T-cell (primary cell): ENCODE measurements at places on chromosomes 7 and 10. TPM values are rescaled to one million over a fixed set of nuclear protein-coding genes. Genes with fewer than 3 reads are reported as not detected.

The RELN gene
- total RNA-seq = not detected

The TMEM196 gene
- not detected for total RNA-seq

The FAM25A gene
- not detected for total RNA-seq

The GATA3 gene
- total RNA-seq = 98.1 TPM

The SSBP1 gene
- 96.9 TPM for total RNA-seq

DNA sequence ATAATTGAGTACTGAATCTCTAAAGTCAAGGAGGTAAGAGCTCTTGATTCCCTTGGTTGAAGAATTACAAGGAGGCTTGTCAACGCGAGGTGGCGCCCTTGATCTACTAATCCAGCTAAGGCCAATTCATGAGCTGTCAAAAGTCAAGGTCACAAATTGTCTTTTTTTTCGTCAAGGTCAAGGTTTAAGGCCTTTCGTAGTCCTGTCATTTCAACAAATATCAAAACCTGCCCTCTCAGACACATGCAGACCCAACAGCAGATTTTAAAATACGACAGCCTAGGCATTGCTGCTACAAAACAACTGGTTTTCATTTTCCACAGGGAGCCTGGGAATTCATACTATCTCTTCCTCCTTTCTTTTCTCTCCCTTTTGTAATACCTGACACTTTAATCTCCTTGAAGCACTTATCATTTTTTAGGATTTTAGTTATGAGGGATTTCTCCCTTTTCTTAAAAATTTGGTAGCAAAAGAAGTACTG is 3.6 kb downstream of the HOXA13 start:
- peaks cover 60% of the 10 kb centered on the region for H3K27me3 ChIP-seq
- no peak overlapping the region for H3K27ac ChIP-seq
- H3K36me3 ChIP-seq = no peaks in the 10 kb centered on the region
- H3K4me1 ChIP-seq = peaks cover 3% of the 10 kb centered on the region
- DNase-seq = peak; percentile 62

DNA sequence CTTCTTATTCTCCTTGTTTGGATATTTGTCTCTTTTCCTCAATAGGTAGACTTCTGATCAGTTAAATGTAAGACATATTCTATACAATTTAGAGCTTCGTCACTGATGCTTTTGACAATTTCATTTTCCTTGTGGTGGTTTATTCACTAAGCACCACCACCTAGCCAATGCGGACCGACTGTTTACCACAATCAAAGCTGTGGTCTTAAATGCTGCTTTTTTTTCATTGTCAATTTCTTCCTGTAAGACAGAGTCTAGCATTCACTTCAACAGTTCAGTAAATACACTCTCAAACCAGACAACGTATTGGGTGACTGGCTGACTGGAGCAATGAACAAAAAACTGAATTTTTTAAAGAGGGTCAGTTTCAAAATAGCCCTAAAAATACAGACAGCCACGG is 239.0 kb downstream of the DNAJB6 start:
- peaks cover 22% of the 10 kb centered on the region for H3K27me3 ChIP-seq
- DNase-seq = no peak
- no peaks in the 10 kb centered on the region for H3K4me1 ChIP-seq
- H3K36me3 ChIP-seq = no peaks in the 10 kb centered on the region
- H3K4me3 ChIP-seq = peak overlapping the region; percentile 42

- H3K4me1 ChIP-seq = peaks cover 5% of the 10 kb centered on the region
- H3K27ac ChIP-seq = no peak within 1 kb of the TSS
- peak within 1 kb of the TSS; percentile 72 for H3K4me3 ChIP-seq
- H3K27me3 ChIP-seq = no peaks in the 10 kb centered on the region
- DNase-seq = peak; percentile 47
These were observed at the start of gene CELF2 for GRCh38 chr10:11017570-11018431. CELF2 (plus strand) TSS chr10:11017872; CDS start chr10:11018090, 218 bp downstream.

DNA sequence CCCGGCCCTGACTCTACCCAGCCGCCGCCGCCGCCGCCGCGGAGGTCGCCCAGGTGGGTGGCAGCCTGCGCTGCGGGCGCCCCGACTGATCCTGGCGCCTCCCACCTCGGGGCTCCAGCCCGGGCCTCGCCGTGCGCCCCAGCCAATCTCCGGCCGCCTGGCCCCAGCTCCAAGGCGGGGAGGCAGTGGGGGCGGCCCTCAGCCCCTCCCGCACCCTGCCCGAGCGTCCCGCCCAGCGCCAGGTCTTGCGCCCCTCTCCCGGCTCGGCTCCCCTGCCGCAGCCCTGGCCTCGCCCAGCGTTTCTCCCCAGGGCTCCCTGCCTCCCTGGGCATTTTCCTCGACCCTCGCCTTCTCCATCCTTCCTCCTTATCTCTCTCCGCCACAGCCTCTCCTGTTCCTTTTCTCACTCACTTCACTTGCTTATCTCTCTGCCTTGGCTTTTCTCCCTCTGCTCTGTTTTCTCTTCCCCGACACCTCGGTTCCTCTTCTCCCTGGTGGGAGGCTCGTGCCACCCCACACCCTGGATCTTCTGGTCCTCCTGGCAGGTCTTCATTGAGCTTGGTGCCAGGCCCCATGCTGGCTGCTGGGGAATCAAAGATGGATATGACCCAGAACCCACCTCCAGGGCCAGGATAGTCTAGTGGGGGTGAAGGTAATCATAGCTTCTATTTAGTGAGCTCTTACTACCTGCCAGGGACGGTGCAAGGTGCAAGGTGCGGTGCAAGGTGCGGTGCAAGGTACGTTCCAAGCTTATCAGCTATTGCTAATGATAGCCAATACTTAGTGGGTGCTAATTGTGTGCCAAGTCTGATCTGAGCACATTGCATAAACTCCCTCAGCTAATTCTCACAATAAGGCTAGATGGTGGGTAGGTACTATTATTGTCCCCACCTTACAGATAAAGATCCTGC is at the start of gene SFRP5:
TSS of gene SFRP5 (minus strand) at position 87 of the 911 bp plus-strand sequence. CDS start 166 bp downstream, outside the sequence.
- no peak within 1 kb of the TSS for H3K27ac ChIP-seq
- peaks cover 46% of the 10 kb centered on the region for H3K27me3 ChIP-seq
- H3K4me3 ChIP-seq = peak within 1 kb of the TSS; percentile 48
- H3K36me3 ChIP-seq = peaks cover 3% of the 10 kb centered on the region
- peaks cover 12% of the 10 kb centered on the region for H3K4me1 ChIP-seq
- DNase-seq = no peak
